ENCODE measurements at places on chromosomes 3 and 15.

DNA sequence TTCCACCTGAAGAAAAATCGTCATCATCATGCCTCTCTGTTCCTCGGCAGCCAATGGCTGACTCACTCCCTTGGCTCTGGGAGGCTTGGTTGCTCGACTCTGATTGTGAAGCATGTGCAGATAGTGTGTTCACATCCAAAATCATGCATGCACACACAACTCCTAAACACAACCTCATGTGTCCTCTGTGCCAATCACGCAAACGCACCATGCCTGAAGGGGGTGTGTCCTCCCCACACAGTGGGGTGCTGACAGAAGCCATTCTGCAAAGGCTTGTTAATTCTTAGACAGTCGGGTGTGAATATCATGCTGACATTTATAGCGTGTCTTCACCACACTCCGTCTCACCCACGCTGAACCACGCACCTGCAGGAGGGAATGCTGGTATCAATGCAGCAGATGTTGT is 11.4 kb upstream of the CCDC174 start:
- no peak overlapping the region for H3K27ac ChIP-seq
- H3K4me3 ChIP-seq: no peak overlapping the region

DNA sequence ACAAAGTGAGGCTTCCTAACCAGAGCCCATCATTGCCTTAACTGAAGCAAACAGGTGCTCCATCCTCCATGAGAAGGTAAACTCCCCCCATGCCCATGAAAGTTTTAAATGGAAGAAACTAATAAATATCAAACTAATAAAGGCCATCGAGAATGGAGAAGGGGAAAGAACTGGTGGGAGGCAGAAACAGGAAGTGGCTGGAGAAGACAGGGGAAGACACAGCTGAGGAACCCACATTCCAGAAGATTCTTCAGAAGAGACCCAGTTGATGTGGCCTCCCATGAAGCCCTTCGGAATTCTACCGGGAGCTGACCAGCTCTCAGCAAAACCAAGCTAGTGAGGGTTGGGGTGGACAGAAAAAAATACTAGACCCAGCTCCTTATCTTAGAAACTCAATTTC is 41.6 kb downstream of the SH3BP5 start:
- H3K4me1 ChIP-seq: peaks cover 24% of the 10 kb centered on the region
- H3K27ac ChIP-seq: no peak overlapping the region
- peaks cover 10% of the 10 kb centered on the region for H3K27me3 ChIP-seq
- DNase-seq: no peak

DNA sequence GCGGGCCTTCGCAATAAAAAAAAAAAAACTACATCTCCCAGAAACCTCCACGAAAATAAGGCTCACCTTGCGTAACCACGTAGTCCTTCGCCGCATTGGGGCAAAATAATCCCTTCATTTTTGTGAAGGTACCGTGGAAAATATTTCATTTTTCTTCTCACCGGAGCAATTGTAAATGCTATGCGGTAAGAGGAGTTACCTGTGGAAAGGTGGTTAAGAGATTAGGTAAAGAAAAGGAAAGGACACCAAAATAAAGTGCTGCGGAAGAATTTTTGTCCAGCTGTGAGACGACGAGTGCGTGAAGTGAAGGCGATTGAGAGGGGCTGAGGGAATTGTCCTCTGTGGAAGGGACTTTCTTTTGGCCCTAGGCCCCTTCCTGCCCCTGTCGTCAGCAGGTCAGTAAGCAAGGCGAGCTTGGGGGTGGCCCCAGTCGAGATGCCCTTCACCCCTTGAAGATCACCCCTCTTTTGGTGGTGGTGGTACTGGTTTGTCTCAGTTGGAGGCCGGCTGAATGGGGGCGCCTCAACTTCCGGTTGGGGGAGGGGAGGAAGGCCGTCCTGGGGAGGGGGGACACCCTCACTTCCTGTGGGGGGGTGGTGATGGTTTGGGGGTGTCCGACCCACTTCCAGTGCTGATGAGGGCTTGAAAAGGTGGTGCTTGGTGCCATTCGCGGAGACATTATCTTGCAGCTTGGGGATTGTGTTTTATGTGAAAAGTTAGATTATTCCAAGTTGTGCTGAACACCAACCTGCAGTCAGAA is at the start of gene HMG20A:
HMG20A (plus strand) TSS at position 279 of the 760 bp plus-strand sequence. CDS start 37,520 bp downstream, outside the sequence.
- peaks cover 9% of the 10 kb centered on the region for H3K27me3 ChIP-seq
- H3K4me1 ChIP-seq: peaks cover 56% of the 10 kb centered on the region
- peak; percentile 67 for DNase-seq
- H3K4me3 ChIP-seq: peak within 1 kb of the TSS; percentile 99

GRCh38 chr15:45855210-45855906 is 220.5 kb downstream of the SQOR start:
- H3K36me3 ChIP-seq: peaks cover 5% of the 10 kb centered on the region
- H3K4me1 ChIP-seq: no peaks in the 10 kb centered on the region
- no peak overlapping the region for H3K4me3 ChIP-seq
- no peak for DNase-seq

DNA sequence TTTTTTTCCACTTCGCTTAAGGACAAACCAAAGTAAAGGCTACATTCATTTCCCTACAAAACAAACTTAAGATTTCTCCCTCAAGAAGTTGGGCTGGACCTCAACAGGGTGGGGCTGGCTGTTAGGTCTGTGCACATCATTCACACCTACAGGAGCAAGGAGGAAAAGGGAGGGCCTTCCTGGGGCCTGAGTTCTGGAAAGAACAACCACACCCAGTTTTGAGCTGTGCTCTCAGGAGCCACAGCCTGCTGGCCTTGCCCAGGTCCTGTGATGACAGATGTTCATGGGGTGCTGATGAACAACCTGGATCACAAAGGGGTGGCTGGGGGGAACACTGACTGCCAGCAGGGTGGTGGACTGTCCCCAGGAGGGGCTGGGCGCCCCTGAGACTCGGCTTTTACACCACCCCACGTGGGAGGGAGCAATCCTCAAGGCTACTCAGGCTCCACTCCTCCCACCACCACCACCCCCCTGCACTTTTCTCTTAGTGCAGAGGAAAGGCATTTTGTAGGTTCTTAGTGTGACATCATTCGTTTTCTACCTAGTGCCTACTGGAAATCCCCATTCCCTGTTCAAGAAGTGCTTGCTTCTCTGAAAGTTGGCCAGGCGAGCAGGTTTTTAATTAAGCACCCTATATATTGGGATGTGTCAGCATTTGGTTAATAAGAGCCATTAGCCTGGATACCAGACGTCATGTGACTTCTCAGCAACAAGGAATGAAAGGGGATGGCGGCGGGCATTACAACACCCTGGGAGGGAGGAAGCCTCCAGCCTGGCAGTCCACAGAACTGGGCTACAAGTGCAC is 35.7 kb downstream of the CCNB2 start:
- H3K27me3 ChIP-seq: peaks cover 2% of the 10 kb centered on the region
- no peak for DNase-seq
- H3K27ac ChIP-seq: peak overlapping the region; percentile 51

GRCh38 chr3:38579551-38580449 is 69.7 kb downstream of the SCN5A start:
- no peak for DNase-seq
- H3K4me3 ChIP-seq: no peak overlapping the region
- H3K4me1 ChIP-seq: peaks cover 21% of the 10 kb centered on the region
- H3K36me3 ChIP-seq: no peaks in the 10 kb centered on the region
- no peak overlapping the region for H3K27ac ChIP-seq

- no peaks in the 10 kb centered on the region for H3K36me3 ChIP-seq
- H3K27me3 ChIP-seq: peaks cover 10% of the 10 kb centered on the region
- peaks cover 12% of the 10 kb centered on the region for H3K4me1 ChIP-seq
- no peak overlapping the region for H3K4me3 ChIP-seq
These were observed 65.8 kb downstream of the CADPS start for GRCh38 chr3:62809369-62809768.

DNA sequence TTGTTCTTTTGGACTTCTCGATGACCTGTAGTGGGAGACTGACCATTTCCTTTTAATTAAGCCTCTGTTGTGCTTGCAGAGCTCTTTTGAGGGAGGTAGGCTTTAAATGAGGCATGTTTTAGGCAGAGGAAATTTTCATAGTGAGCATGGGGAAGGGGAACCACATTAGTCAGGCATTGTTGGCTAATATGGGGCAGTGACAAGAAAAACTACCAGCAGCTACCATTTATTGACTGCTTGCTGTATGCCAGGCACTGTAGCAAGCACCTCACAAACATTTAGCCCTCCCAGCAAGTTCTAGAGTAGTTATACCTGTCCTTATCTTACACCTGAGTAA is 10.9 kb downstream of the ATG7 start:
- H3K4me1 ChIP-seq: no peaks in the 10 kb centered on the region
- no peak for DNase-seq
- no peaks in the 10 kb centered on the region for H3K27me3 ChIP-seq

GRCh38 chr3:62569609-62570008 is 196.3 kb upstream of the FEZF2 start:
- no peaks in the 10 kb centered on the region for H3K36me3 ChIP-seq
- DNase-seq: no peak
- H3K4me3 ChIP-seq: no peak overlapping the region
- no peak overlapping the region for H3K27ac ChIP-seq
- H3K27me3 ChIP-seq: peaks cover 10% of the 10 kb centered on the region

GRCh38 chr15:69298697-69299441 is at the start of gene PAQR5:
Gene PAQR5 (plus strand): TSS chr15:69298912. CDS start chr15:69360081, 61,169 bp downstream.
- DNase-seq: peak; percentile 63
- H3K4me3 ChIP-seq: peak within 1 kb of the TSS; percentile 77
- peaks cover 6% of the 10 kb centered on the region for H3K4me1 ChIP-seq
- no peaks in the 10 kb centered on the region for H3K36me3 ChIP-seq

- no peak for DNase-seq
- no peak overlapping the region for H3K4me3 ChIP-seq
- peaks cover 17% of the 10 kb centered on the region for H3K36me3 ChIP-seq
- H3K27ac ChIP-seq: no peak overlapping the region
These were observed 26.6 kb downstream of the DIPK2A start for GRCh38 chr3:143998266-143998665.

- H3K4me3 ChIP-seq: no peak overlapping the region
- peaks cover 22% of the 10 kb centered on the region for H3K4me1 ChIP-seq
- no peak for DNase-seq
These were observed 223.4 kb downstream of the FEZF2 start for GRCh38 chr3:62149962-62150361.

DNA sequence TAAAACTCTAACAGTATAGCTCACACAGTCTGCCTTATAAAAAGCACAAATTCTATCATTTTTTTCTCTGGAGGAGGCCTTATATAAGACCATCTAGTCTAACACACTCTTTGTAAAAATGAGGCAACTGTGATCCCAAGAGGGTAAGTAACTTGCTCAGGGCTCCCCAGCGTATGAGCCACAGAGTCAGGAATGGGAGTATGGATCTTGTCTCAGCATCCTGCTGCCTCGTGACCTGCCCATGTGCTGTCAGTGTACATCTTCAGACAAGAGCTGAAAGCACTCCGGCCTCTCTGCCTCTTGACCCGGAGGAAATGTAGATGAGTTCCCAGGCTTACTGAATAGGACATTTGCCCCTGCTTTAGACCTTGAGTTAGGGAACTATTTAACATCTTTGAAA is 28.4 kb upstream of the MEF2A start:
- H3K27me3 ChIP-seq: peaks cover 4% of the 10 kb centered on the region
- no peak for DNase-seq
- H3K4me1 ChIP-seq: peaks cover 13% of the 10 kb centered on the region
- H3K4me3 ChIP-seq: no peak overlapping the region
- no peak overlapping the region for H3K27ac ChIP-seq

- H3K27me3 ChIP-seq: no peaks in the 10 kb centered on the region
- no peak overlapping the region for H3K4me3 ChIP-seq
- no peak for DNase-seq
- H3K36me3 ChIP-seq: peaks cover 10% of the 10 kb centered on the region
- H3K4me1 ChIP-seq: no peaks in the 10 kb centered on the region
- no peak overlapping the region for H3K27ac ChIP-seq
These were observed 63.2 kb downstream of the LRRFIP2 start for GRCh38 chr3:37111199-37111598.

DNA sequence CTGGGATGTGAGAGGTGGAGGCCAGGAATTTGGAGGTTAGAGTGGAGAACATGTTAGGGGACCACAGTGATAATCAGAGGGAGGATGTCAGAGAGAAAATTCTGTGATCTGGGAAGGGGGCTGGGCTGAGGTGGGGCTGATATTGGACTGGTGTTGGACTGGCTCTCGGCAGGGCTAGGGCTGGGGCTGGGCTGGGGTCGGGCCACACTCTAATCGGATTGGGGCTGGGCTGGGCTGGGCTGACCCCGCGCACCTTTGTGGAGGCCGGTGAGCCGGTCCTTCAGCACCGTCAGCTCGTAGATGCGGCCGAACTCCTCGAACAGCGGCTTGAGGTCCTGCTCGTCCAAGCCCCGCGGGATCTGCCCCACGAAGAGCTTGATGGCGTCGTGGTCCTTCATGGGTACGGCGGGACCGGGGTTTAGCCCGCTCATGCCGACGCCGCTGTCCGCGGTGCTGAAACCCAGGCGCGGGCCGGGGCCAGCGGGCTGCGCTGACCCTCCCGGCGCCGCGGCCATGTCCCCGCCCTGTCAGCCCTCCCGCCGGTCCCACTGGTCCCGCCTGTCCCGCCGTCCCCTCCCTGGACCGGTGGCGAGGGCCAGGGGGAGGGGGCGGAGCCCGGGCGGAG is 485 bp downstream of the CELF6 start:
- H3K27ac ChIP-seq: no peak overlapping the region
- H3K4me1 ChIP-seq: peaks cover 16% of the 10 kb centered on the region
- H3K4me3 ChIP-seq: peak overlapping the region; percentile 70
- peaks cover 59% of the 10 kb centered on the region for H3K27me3 ChIP-seq
- peaks cover 12% of the 10 kb centered on the region for H3K36me3 ChIP-seq
- peak; percentile 97 for DNase-seq

DNA sequence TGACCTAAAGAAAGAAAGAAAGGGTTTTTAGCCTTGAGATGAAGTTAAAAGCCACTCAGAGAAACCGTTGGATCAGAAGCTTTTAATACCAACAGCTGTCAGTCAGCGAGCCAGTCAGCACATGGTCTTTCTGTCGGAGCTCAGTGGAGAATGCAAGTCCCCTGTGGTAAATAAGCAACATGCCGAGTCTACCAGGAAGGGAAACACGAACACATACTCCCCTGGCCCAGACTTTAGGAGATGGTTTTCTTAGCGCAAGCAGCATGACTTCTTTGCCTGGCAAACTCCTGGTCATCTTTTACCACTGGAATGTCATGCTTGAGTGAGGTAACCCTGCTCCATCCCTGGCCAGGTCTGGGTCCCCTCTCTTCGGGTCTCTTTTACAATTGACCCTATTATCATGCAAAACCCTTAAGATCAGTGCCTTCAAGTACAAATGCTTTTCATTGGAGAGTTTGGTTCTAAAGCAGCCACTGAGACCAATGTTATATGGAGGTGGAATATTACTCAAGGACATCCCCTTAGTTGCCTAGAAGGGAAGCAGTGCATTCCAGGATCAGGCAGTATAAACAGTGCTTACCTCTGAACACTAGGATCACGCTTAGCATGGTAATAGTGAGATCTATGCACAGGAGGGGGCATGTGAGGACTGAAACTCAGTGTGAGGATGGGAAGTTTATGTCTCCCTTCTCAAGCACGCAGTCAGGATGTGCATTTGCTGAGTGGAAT is 28.2 kb downstream of the SLCO3A1 start:
- peaks cover 28% of the 10 kb centered on the region for H3K27me3 ChIP-seq
- no peak overlapping the region for H3K4me3 ChIP-seq

DNA sequence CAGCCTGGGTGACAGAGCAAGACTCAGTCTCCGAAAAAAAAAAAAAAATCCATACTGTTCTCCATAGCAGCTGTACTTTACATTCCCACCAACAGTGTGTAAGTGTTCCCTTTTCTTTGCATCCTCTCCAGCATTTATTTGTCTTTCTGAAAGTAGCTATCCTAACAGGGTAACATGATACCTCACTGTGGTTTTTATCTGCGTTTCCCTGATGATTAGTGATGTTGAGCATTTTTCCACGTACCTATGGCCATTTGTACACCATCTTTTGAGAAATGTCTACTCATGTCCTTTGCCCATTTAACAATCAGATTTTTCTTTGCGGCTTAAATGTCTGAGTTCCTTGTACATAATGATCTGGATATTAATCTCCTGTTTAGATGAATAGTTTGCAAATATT is 119.3 kb downstream of the RFX7 start:
- H3K4me3 ChIP-seq: no peak overlapping the region
- no peaks in the 10 kb centered on the region for H3K4me1 ChIP-seq
- no peaks in the 10 kb centered on the region for H3K27me3 ChIP-seq
- peaks cover 100% of the 10 kb centered on the region for H3K36me3 ChIP-seq
- H3K27ac ChIP-seq: no peak overlapping the region

Data from nephron progenitor cell (in vitro differentiated cells).